Stimulated activated CD8-positive, alpha-beta memory T cell treated with anti-CD3 and anti-CD28 coated beads, Interleukin-15, amount 100 ng/mL, for 48 hours (primary cell): ENCODE measurements at places on chromosomes 4 and X.

DNA sequence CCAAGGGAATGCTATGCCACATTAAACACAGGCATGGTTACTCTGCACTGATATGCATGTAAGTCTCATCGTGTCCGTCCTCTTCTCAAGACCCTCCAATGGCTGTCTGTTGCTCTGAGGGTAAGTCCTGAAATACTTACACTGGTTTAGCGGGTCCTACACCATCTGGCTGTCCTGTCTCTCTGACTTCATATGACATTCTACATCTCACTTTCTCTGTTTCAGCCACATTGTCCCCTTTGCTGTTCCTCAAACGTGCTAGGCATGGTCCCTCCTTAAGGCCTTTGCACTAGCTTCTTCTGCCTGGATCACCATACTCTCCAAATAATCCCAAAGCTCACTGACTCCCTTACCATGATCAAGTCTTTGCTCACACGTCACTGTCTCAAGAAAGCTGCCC lies 131.4 kb downstream of the PALLD start:
- no peak for DNase-seq

DNA sequence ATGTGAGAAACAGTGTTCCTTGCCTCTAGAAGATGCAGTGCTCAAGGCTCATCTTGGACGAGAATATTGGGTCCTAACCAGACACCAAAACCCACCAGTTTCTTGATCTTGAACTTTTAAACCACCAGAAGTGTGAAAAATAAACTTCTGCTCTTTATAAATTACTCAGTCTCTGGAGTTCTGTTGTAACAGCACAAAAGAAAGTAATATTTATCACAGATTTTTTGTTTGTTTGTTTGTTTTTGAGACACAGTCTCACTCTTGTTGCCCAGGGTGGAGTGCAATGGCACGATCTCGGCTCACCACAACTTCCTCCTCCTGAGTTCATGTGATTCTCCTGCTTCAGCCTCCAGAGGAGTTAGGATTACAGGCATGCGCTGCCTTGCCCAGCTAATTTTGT lies 371.1 kb upstream of the NDST4 start:
- no peak for DNase-seq

GRCh38 chr4:92952426-92952825 lies 648.7 kb downstream of the GRID2 start:
- no peak for DNase-seq

- DNase-seq, result no peak
Observed at GRCh38 chrX:1264556-1264955, 4.1 kb upstream of the CSF2RA start.

GRCh38 chr4:33518856-33519255 lies 2725.5 kb downstream of the ARAP2 start:
- DNase-seq, result no peak

GRCh38 chrX:46713672-46714490 lies 45.0 kb downstream of the SLC9A7 start:
- DNase-seq, result no peak

- no peak for DNase-seq
Observed at GRCh38 chr4:159363361-159363760, 260.5 kb downstream of the RAPGEF2 start.

GRCh38 chr4:139489638-139490037 lies 35.7 kb downstream of the RAB33B start:
- no peak for DNase-seq

- no peak for DNase-seq
Observed at GRCh38 chr4:108783665-108784463, 21.0 kb upstream of the ETNPPL start.

- DNase-seq, result no peak
Observed at GRCh38 chr4:7943211-7943610, 3.5 kb upstream of the AFAP1 start.

- DNase-seq, result no peak
Observed at GRCh38 chr4:38387348-38387747, 276.7 kb upstream of the KLF3 start.

DNA sequence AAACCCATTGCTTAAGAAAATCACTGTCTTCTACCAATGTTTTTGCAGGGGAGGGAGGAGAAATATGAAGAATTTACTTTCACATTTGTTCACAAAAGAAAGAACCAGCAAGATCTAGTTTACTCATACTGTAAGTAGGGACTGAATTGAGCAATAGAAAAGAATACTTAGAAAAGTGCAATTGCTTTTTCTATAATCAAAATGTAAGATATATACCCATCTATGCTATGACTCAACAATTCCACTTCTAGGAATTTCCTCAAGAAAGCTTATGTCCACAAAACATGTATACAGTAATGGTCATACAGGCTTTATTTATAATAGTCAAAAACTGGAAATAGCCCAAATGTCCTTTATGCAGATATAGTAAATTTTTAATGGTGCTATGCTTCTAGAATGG lies 196.4 kb downstream of the LRBA start:
- no peak for DNase-seq

DNA sequence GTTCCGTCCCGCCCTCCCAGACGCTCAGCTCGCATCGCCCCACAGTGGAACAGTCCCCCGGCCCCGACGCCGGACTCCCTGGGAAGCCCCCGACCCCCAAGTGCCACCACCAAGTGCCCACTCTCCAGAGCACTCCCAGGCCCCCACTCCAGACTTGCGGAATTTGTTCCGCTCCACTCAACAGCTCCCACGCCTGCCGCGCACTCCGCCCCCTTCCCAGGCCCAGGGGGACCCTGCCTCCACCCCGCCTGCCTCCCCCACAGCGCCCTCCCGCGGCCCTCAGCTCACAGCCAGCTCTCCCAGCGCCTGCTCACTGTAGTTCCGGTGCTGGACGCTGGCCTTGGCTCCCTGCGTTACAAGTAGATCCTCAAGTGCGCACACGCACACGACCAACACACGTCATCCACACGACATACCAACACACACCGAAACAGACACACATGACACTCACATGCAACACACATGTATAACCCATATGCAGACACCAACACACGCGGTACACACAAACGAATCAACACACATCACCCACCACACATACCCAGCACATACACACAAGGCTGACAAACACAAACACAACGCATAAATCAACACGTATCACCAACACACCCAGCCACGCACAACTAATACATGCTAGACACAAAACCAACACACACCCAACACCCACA lies 8.0 kb downstream of the MSX1 start:
- DNase-seq, result no peak

DNA sequence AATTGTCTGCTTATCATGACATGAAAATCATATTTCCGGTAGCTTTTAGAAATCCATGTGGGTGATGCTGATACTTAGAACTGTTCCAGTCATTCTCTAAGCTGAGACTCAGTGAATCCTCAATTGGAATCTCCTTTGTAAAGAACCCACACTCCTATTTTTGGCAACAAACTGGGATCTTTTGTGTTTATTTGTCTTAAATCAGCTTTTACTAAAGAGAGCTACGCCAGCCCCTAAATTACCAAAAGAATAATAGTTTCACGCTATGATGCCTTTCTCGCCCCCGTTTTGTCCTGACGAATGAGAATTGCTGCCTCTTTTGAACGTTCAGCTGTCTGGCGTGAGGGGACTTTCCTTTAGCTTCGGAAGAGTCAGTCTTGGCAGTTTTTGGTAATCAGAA lies 195.9 kb downstream of the SHOX start:
- DNase-seq, result no peak

DNA sequence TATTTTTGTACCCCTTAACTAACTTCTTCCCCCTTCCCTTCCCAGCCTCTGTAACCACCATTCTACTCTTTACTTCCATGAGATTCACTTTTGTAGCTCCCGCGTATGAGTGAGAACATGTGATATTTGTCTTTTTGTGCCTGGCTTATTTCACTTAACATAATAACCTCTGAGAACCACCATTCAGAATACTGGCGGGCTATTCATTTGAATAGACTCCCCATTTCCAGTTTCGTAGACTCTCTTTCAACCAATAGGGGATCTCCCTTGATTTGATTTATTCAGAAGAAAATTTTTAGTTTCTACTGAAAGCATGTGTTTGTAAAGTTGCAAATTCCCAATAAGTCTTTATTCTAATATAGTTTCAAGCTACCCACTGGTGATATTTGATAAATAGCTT lies 117.2 kb downstream of the GATB start:
- DNase-seq, result no peak

DNA sequence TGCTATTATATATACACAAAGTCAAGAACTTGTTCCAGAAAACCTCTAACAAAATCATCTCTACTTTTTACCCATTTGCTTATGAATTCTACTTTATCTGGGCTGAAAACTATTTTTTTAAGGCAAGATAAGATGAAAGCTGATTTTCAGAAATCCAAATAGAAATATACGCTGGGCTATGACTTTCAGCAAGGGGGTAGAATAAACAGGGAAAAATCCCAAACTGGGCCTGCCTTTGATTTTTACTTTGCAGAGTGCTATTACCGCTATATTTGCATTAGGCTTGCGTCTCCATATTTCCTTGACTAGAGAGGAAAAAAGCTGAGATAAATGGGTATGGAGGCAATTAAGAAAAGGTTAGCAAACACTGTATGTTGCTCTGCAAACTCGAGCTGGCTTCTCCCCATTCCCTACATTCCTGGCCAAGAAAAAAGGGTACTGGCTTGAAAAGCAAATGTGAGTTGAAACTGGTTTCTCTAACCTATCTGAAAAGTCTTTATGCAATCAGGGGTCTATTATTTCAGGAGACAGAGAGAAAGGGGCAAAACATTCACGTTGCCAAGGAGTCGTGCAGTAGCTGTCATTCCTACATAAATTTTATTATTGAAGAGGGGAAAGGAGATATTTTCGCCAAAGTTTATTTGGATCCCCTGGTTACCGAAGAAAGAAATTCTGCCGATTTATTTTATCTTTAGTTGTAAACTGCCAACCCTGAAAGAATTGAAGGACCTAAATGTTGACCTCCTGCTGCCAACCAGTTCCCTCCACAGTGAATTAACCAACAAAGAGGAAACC lies 2.2 kb downstream of the TMEM47 start:
- DNase-seq, result no peak

- DNase-seq, result no peak
Observed at GRCh38 chr4:155445306-155445705, 68.5 kb upstream of the MAP9 start.

DNA sequence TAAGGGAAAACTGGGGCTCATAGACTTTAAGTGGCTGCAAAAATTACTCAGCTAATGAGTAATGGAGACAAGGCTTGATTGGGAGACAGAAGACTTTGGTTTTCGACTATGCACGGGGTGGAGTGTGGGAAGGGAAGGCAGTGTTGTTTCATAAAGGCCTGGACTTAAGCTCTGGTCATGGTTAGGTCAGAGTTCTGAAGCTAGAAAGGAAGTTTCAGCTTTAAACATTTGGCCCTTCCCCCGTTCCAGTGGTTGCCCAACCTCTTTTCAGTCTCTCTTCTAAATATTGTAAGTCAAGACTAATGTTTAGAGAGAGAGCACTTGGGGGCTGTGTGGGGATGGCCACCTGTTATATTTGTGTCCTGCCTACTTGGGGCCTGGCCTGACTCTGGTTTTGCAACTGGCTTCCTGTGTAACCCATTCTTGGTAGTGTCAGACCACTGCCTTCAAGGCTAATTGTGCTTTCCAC lies 21.0 kb downstream of the MSN start:
- DNase-seq, result no peak

DNA sequence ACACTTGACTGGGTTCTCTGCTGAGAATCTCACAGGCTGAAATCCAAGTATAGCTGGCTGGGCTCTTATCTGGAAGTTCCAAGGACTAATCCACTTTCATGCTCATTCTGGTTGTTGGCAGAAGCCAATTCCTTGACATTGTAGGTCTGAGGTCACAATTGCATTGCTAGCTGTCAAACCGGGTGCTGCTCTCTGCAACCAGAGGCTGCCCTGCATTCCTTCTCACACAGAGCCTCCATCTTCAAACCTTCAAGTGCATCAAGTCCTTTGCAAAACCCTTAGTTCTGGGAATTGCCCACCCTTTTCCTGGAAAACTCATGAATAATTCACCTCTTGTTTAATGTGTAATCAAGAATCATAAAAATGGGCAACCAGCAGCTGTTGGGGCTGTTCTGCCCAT lies 404.2 kb downstream of the KCNIP4 start:
- DNase-seq, result no peak

DNA sequence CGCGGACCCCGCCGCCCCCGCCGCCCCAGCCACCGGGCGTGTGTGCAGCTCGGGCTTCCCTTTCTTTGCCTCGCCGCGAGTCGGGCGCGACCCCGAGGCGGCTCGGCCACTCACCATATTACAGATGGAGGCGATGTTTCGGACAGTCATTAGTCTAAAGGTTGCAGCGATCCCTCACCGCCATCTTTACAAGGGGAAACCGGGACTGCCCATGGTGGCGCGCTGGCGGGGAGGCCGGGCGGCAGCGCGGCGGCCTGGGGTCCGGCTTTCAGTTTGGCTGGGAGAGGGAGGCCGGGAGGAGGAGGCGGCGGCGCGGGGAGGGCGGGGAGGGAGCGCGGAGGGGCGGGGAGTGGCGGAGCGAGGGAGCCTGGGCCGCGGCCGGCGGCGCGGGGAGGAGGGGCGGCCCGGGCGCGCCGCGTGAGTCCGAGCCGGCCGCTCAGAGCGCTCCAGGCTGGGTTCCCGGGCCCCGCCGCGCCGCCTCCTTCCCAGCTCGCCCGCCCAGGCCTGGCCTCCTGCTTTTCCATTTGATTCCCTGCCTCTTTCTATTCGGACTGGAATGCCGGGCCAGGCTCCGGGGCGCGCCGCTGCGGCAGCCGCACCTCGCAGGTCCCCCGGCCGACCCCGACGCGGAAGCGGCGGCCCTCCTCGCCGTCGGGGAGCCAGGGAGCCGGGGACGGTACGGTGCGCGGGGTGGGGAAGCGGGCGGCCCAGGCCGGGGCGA lies at the start of gene USP46:
USP46 (minus strand) TSS at position 301 of the 721 bp plus-strand sequence; CDS start at position 150, 151 bp downstream.
- DNase-seq, result peak; percentile 32

- DNase-seq, result no peak
Observed at GRCh38 chr4:81667539-81667938, 195.8 kb upstream of the RASGEF1B start.

DNA sequence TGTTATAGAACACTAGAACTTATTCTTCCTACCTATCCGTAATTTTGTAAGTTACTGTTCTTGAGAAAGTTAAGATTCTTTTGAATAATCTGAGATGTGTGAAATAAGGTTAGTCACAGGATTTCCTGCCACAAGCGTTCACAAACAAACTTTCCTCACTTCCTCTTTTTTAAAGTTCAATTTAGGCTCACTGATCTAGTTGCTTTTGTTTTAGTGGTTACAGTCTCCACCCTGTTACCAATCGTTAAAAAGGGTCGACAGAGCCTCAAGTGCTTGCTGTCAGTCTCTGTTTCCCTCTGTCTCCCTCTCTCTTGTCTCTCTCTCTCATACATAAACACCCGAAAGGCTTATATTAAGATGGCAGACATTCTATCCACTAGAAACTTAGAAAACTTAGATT lies 35.9 kb upstream of the STK26 start:
- DNase-seq, result no peak

GRCh38 chr4:8639021-8639420 lies 46.5 kb downstream of the CPZ start:
- DNase-seq, result no peak

DNA sequence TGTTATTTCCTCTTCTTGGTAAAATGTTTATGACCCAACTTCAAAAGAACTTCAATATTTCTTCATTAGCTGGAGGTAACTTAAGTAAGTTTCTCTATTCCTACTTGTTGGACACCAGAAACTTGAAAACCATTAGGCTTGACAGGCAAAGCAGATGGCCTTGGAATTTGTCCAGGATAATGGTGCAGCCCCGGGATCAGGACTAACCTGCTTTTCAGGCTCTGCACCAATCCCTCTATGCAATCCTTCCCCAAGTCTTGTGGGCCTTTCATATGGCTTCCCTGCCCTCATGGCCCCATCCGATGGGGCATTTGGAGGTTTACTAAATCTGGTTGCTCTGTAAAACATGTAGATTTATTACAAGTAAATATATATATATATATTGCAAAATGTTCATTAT lies 68.5 kb downstream of the SPINK2 start:
- no peak for DNase-seq
